ENCODE measurements at places on chromosomes 5 and 9. TPM values are rescaled to one million over a fixed set of nuclear protein-coding genes. Genes with fewer than 3 reads are reported as not detected.

GRCh38 chr5:139711067-139711905, 63.1 kb downstream of the CXXC5 start:
- DNase-seq = no peak

The RNF130 gene
- total RNA-seq = 165 TPM

GRCh38 chr5:143574236-143574635, 170.8 kb upstream of the NR3C1 start:
- DNase-seq = no peak

GRCh38 chr9:111147041-111147440, 108.8 kb upstream of the LPAR1 start:
- no peak for DNase-seq

GRCh38 chr5:88689668-88690408, 193.1 kb downstream of the MEF2C start:
- no peak for DNase-seq

DNA sequence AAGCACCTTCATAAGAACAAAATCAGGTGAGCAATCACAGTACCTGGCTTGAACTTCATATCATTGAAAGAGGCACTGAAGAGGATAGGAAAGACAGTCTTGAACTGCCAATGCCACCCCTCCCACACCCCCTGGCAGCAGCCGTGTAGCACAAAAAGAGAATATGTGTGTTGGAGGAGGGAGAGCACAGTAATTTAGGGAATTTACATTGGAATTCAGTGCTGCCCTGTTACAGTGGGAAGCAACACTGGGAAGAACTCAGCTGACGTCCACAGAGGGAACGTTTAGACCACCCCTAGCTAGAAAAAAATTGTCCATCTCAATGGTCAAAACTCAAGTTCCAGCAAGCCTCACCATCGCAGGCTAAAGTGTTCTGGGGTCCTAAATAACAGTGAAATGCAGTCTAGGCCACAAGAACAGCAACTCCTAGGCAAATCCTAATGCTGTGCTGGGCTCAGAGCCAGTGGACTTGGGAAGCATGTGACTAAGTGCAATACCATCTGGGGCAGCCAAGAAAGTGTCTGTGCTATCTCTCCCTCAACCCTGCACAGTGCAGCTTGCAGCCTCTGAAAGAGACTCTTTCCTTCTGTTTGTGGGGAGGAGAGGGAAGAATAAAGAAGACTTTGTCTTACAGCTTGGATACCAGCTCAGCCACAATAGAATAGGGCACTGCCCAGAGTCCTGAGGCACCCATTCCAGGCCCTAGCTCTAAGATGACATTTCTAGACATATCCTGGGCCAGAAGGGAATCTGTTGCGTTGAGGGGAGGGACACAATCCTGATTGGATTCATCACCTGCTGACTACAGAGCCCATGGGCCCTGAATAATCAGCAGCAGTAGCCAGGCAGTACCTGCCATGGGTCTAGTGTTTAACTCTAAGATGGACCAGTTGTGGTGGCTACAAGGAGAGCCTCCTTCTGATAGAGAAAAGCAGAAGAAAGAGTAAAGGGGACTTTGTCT, 62.1 kb upstream of the VLDLR start:
- peak; percentile 47 for DNase-seq
